ENCODE measurements at places on chromosomes 11 and 22.

DNA sequence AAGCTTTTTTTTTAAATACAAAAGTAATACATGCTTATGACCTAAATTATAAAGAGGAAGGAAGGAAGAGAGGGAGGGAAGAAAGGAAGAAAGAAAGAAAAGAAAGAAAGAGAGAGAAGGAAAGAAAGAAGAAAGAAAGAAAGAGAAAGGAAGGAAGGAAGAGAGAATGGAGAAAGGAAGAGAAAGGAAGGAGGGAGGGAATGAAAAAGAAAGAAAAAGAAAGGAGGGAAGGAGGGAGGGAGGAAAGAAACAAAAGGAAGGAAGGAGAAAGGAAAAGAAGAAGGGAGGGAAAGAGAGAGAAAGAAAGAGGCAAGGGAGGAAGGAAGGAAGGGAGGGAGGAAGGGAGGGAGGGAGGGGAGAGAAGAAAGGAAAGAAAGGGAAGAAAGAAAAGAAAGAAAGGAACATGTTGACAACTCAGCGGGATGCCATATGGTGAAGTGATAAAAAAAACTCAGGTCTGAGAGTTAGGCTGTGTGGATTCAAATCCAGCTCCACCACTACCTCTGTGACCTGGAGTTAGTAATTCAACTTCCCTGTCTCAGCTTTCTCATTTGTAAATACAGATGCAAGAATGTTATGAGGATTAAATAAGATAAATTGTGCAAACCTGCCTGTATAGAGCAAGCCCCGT lies 9.6 kb upstream of the EED start:
- no peak for DNase-seq

GRCh38 chr22:35313311-35314121 lies 13.8 kb downstream of the TOM1 start:
- DNase-seq: peak; percentile 84

GRCh38 chr11:33868647-33869461 lies 23.0 kb downstream of the LMO2 start:
- no peak for DNase-seq

DNA sequence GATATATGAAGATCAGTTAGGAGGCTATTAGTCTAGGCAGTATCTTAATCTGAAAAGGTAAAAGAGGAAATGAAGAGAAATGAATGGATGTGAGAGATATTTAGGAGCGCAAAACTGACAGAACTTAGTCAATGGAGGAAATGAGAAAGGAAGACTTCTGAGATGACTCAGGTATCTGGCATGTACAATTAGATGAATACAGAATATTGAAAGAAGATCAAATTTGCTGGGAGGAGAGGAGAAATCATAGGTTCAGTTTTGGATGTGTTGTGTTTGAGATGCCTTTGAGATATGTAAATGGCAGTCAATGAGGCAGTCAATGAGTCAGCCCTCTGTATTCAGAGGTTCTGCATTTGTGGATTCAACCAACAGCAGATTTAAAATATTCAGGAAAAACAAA lies 42.9 kb upstream of the GAB2 start:
- peak; percentile 1 for DNase-seq

DNA sequence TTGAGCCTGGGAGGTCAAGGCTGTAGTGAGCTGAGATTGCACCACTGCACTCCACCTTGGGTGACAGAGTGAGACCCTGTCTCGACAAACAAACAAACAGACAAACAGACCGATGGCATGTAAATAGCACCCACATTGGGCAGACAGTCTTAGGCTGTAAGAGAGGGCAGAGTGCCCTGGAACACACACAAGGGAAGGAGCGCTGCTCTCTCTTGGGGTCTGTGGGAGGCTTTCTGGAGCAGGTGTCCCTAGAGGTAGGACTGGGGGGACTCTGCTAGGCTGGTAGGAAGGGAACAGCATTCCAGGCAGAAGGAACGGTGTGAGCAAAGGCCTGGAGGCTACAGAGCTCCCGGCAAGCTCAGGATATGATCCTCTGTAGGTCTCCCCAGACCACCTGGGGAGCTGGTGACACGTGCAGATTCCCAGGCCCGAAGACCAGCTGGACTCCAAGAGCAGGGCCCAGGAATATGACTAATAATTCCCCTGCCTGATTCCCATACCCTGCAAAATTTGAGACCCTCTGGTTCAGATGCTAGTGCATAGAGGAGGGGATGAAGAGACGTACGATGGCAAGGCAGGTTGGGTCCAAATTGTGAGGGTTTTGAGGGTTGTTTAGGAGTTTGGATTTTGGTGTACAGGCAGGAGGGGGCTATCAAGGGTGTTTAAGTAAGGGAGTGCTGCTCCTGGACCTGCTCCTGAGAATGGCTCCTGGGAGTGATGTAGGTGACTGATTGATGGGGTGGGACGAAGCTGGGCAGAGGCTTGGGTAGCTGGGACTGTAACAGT lies 11.6 kb downstream of the SMIM38 start:
- DNase-seq: no peak

GRCh38 chr11:68020575-68020974 lies 9.9 kb upstream of the NDUFS8 start:
- DNase-seq: no peak

GRCh38 chr22:22080270-22080669 lies 97.7 kb upstream of the TOP3B start:
- peak; percentile 8 for DNase-seq

DNA sequence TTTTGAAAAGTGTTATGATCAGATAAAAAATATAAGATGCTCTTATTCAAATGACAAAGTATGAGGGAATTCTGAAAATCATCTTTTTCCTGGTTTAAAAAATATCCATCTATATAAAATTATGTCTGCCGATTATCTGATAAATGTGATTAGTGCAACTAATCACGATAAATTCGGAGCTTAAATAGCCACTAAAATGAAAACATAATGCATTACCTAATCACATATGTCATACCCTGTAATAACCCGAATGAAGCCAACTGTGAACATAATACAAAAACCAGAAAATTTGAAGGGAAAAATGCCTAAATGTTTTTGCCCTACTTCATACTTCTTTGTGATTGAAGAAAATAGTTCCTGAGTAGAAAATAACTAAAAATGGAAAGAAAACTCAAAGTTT lies 808.4 kb upstream of the LUZP2 start:
- no peak for DNase-seq

DNA sequence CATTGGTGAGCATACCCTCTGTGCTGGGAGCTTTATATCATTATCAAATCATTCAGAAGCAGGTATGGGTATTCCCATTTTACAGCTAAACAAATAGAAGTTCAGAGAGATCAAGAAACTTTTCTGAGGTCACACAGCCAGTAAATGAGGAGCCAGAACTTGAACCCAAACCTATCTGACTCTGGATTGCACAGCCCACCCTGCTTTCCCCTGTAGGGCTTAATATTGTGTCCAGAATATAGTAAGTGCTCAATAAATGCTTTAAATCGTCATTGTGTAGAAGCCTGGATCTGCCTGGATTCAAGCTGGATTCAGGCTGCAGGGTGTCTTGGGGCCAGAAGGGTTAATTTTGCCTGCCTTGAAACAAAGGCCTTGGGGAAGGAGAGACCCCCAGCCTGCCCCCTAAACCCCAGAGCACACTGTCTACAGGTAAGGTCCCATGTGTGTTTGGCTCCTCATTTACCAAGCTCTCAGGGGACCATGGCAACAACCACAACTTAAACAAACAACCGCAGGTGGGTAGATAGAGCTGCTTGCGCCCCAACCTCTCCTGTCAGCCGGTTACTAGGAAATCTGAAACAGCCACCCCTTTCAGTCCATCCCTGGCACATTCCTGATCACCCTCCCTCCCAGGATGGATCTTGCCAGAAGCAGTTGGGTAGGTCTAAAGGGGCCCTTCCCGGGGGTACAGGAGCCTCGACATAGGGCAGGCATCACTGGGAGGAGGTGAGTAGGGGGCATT lies 3.0 kb upstream of the SEC14L3 start:
- no peak for DNase-seq

DNA sequence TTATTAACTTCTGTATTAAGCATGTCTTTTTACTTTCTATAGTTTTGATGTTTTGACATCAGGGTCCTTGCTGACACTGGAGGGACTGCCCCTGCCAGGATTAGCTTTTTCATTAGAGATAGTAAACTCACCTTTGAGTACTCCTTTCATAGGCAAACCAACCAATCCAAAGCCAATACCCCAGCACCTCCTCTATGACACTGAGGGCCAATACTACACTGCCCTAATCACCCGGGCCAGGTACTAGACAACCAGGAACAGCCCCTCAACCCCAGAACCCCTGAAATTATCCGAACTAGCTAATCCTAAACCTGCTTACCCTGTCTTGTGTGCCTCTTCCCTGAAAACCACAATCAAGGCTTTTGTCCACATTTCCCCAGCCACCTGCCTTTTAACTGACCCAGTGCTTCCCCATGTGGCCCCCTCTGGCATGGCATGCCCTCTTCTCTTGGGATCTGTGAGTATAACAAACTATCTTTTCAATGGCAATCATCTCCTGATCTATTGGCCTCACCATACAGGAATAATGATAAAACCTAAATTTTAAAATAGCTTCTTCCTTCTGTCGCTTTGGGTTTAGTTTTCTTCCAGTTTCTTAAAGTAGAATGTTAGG lies 31.2 kb downstream of the RAB6A start:
- DNase-seq: peak; percentile 8

DNA sequence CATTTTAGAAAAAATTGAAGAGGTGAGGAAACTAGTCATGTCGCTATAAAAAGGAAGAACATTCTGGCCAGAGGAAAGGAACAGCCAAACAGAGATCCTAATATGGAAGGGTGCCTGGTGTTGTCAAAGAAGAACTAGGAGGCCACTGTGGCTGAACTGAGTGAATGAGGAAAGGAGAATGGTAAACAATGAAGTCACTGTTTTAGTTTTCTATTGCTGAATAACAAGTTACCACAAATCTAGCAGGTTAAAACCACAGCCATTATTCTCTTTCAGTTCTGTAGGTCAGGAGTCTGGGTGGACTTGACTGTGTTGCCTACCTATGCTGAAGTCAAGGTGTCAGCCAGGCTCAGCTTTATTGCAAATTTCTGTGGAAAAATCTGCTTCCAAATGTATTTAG lies 549.3 kb upstream of the CCDC90B start:
- DNase-seq: no peak

DNA sequence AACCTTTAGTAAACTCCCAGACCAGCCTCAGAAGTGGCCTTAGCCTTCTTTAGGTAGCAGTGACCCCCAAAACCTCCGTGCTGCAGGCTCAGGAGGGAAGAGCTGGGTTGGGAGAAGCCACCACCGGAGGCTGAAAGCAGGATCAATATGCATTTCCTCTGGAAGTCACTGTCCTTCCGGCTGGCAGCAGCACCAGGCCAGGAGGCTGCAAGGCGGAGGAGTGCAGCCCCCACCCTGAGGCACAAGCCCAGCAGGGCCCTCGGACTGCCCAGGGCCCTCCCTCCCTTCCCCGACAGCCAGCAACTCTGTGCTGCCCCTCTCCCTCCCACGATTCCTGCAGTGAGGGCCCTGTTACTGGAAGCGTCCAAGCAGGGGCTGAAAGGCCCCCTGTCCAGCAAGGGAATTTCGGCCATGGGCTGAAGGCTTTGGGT lies 3.2 kb upstream of the NRXN2 start:
- DNase-seq: no peak

DNA sequence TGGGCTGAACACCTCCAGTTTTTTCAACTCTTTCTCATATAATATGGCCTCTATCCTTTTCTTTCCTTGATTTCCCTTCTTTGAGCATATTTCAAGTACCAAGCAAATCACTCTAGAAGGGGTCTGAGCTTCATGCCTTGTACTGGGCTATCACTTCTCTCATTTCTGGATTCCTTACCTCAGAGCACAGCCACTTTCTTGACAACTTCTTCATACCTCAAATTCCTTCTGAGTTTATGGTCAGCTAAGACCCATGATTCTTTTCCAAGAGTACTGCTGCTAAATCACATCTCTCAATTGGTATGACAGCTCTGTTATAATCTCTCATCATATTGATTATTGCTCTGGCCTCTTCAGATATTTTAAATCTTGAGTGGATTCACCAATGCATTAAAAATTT lies 224.8 kb upstream of the ZBED5 start:
- DNase-seq: no peak

DNA sequence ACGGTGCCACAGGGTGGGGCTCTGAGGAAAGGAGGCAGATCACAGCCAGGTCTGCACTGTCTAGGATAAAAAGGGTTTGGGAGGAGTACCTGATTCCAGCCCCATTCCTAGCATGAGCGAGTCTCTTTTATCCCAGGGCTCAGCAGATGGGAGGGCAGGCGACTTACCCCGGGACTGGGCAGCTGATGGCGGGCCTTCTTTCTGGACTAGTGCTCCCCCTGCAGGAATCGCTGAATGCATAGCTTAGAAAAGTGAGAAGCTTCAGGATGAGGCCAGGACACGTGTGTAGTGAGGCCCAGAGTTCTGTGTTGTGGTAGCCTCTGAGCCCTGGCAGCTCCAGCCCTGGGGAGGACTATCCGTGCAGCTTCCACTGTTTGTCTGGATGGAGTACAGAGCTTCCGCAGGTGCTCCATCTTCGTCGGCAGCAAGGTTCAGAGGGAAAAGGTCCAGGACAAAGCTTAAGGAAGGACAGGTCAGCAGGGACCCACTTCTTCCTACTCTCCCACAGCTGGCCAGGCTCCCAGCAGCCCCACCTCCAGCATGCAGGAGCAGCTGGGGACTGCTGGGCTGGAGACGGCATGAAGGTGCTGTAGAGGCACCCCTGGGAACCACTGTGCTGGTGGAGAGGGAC lies 30.4 kb downstream of the COMMD9 start:
- DNase-seq: peak; percentile 50

- peak; percentile 17 for DNase-seq
These were observed 38.0 kb downstream of the TMEM45B start for GRCh38 chr11:129853518-129854231.

GRCh38 chr22:49533886-49534285 lies 293.8 kb downstream of the BRD1 start:
- no peak for DNase-seq

DNA sequence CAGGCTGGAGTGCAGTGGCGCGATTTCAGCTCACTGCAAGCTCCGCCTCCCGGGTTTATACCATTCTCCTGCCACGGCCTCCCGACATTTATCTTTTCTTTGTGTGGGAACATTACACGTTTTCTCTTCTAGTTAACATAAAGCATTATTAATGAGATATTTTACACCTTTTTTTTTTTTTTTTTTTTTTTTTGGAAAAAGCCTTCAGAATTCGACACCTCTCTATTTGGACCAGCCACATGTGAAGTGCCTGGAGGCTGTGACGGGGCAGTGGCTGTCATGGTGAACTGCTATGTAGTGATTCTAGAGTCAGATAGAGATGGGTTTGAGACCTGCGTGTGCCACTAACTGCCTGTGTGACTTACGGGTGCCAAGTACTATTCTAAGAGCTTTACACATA lies 64.3 kb downstream of the SMIM38 start:
- DNase-seq: peak; percentile 50

DNA sequence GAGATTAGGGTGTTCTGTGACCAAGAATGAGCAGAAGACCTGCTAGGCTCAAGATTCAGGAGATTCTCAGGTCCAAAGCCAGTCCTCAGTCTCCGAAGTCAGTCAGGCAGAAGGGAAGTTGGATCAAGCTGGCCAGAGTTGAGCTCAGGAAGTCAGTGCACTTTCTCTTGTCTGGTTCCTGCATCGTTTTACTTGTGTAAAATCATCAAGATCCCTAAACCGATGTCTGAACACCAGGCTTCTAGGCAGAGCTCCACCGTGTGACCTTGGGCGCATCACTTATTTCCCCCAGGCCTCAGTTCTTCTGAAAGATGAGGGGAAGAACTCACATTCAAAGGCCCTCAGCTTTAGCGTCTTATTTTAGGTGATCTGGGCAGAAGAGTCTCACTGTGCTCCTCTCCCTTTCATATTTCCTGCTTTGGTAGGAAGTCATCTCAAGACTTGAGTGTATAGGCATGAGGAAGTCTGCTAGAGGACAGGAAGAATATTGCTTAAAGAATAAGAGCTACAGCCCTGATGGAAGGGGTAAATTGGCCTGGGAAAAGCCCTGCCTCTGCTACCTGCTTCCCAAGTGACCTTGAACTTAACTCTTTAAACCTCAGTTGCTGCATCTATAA lies 20.2 kb downstream of the NF2 start:
- DNase-seq: no peak

- no peak for DNase-seq
These were observed 1.5 kb downstream of the GPR152 start for GRCh38 chr11:67450796-67451657.
